ENCODE measurements at places on chromosomes 11 and 22. TPM values are rescaled to one million over a fixed set of nuclear protein-coding genes. Genes with fewer than 3 reads are reported as not detected.

Gene LDHAL6A
- not detected for total RNA-seq

Gene WNT11
- 1.2 TPM for total RNA-seq

Gene HPX
- total RNA-seq = 0.52 TPM

Gene SCGB1A1
- total RNA-seq = not detected

Gene RASL10A
- 0.36 TPM for total RNA-seq

Gene TEX54
- not detected for total RNA-seq

Gene KRTAP5-10
- total RNA-seq = not detected

DNA sequence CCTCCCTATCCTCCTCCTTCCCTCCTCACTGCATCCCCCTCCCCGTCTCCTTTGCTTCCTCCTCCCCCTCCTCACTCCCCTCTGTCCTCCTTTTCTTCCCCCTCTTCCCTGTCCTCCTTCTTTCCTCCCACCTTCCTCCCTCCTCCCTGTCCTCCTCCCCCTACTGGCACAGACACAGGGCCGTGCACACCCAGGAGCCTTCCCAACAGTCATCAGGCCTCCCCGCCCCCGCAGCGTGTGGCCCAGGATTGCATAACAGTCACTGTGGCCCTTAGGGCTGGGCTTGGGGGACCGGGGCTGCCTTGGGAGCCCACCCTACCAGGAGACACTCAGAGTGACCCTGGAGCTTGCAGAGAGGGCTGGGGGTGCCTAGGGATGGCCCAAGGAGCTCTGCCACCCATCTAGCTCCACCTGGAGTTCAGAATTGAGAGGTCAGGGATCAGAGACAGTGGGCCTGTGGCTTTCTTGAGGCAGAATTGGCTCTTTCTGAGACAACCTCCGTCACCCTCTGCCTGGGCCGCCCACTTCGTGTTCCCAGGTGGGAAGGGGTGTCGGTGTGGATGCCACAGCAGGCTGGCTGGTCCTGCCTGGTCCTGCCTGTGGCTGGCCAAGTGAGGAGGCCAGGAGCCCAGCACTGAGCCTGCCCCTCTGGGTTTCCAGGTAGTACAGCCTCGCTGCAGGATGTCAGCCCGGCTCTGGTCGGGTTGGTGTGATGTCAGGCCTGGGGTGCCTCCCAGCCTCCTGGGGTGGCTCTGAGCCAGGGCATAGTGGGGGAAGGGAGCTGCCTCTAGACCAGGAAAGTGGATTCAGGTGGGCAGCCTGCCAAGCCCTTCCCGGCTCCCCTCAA, 1.6 kb downstream of the SPI1 start:
- DNase-seq = no peak

DNA sequence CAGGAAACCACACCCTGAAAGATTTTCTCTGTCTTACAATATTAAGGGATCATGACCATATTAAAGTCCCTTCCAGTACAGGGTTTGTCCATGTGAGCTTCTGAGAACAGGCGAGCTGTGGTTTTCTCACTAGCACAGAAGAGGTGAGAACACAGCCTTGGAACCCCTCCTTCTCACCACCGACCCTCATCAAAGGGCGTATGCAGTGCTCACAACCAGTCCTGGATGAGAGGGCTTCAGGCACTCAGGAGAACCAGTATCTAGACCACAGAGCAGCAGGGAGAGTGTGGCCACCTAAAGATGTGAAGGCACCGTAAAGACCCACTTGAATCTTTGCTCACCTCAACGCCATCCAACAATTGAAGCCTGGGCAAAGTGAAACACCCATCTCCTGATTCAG, 397.0 kb downstream of the ETS1 start:
- DNase-seq = no peak

DNA sequence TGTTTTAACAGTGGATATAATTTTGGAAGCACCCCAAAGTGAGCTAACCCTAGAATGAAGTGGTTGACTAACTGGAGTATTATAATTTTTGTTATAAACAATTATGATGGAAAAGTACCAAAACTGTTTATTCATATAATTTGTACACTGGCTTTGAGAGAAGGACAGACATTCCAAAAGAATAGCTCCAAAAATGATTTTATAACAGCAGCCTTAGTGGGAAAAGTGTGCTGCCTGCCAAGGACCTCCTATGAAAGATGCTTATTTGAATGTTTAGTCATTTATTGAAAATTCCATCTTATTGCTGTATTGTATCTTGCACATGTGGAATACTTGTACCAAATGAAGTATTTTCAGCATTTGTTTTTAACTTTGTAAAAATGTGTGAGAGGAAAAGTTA, 169.8 kb downstream of the GUCY1A2 start:
- no peak for DNase-seq

- no peak for DNase-seq
These were observed 69.4 kb upstream of the AMPD3 start for GRCh38 chr11:10385696-10386095.

- DNase-seq = no peak
These were observed 26.7 kb downstream of the ALG8 start for GRCh38 chr11:78112582-78113275.

DNA sequence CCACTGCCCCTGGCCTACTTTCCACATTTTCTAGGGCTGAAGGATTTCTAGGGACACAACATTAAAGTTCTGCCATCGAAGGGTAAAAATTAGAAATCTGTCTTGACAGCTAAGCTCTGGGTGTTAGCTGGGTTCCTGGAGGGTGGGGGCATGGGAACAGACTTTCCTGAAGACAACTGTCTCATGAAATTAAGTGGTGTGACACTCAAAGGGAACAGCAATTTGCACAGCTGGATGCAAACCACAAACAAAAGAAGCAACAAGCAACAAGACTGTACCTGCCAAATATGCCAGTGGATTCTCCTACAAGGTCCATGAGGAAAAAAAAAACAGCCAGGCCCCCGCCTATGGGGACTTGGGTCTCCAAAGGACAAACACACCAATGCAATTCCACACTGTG, 32.5 kb downstream of the WT1 start:
- no peak for DNase-seq

DNA sequence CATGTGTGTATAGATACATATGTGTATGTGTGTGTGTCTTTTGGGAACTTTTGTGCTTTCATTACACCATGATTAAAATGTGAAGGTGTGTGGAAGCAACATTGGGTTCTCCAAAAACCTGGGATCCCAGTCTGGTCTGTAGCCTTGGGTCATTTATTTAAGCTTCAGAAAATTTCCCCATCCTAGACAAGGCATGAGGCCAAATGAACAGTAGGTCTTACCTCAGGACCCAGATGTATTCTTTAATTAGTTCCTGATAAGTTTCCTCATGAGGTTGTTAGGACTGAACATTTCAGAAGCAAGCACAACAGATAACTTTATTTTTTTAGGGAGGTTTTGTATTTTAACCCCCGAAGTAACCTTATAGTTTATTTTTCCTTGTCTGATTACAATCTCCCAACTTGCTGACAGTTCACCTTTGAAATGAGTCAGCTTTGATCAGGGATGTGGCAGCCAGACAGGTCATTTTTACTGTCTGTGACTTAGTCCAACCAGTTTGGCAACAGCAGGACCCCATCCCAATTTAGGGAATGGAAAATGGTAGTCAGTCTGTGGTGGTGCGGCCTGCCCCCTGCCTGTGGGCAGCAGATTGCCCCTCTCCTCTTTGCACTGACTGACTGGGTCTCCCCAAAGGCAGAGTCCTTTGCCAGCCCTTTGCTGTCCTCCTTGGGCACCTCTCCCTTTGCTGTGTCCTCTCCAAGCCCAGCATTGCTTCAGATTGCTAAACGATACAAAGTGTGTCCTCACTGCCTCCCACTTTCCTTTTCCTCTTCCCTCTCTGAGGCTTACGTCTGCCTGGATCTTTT, 88.3 kb downstream of the NAV2 start:
- DNase-seq = no peak

- no peak for DNase-seq
These were observed 104.7 kb upstream of the CARD18 start for GRCh38 chr11:105244160-105244825.

GRCh38 chr22:32097881-32098499, 54.9 kb downstream of the SLC5A1 start:
- DNase-seq = no peak

GRCh38 chr22:33806191-33806590, 114.1 kb downstream of the LARGE1 start:
- DNase-seq = no peak

GRCh38 chr22:46584081-46584921, 35.9 kb upstream of the GRAMD4 start:
- DNase-seq = no peak

- DNase-seq = no peak
These were observed 117.8 kb downstream of the NAT10 start for GRCh38 chr11:34223021-34223813.

- no peak for DNase-seq
These were observed 187.4 kb upstream of the API5 start for GRCh38 chr11:43124272-43124935.

- no peak for DNase-seq
These were observed 568.3 kb upstream of the TENM4 start for GRCh38 chr11:80009081-80009480.

GRCh38 chr11:76143274-76143673, 63.0 kb downstream of the WNT11 start:
- DNase-seq = no peak

DNA sequence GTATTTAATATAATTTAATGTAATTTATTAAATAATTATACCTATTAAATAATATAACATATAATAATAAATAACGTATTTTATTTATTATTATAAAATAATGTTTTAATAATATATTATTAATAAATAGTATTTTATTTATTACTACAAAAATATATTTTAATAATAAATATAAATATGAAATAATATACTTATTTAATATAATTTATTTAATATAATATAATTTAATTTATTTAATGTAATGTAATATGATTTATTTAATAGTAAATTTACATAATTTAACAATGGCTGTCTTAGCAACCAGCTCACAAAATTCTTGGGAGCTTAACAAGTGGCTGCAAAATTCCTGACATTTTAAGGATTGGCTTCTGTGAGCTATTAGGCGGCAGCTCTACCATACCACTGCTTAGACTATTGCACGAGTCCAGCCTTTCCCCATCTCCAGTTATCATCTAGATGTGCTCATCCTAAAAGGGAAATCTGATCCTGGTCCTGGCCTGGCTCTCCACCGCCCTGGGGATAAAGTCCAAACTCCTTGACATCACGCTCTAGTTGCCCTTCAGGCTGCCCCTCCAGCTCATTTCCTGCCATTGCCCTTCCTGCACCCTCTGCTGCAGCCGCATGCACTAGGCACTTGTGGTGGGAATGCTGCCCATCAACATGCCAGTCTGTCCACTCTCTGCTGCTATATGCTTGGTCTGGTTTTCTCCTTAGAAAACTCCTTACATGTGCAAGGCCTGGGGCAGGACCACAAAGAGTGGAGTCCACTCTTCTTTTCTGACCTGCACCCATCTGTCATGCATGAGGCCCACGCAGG, 9.8 kb downstream of the MMP20 start:
- DNase-seq = no peak

DNA sequence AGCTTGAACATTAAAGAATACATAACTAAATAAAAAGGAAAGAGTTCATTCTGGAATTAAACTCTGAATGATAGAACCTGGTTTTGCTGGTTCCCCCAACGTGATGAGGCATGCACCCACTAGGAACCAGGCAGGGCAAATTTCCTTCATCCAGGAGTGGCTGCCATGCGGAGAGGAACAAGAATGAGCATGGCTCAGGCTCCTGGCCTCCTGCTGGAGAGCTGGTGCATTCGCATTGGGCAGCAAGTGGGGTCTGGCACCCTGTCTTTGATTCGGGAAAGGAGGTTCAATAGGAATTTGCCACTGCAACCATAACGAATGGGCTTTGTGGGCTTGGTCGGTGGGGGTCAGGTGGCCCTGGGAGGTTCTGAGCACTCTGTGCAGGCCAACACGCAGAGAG, 169.8 kb upstream of the TENM4 start:
- no peak for DNase-seq

DNA sequence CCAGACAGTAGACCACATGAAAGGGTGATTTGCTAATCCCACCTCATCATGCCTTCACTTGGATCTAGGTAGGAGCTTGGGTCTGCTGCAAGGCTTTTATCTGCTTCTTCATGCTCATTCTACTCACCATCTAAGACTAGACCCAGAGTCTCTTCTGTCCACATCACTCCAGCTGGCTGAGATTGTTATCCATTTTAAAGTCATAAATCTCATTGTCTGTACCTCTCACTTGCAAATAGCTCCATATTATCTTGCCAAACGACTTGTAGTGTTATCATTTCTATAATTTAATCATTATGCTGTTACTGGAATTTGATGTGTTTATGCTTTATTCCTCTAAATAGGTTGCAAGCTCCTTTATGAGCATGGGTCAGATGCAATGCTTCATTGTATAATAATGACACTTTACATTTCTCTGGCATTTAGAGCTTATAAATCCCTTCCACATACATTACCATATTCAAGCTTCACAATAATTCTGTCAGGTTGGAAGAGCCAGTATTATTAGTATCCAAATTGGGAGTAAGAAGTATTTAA, 254.2 kb upstream of the SORL1-AS1 start:
- no peak for DNase-seq

DNA sequence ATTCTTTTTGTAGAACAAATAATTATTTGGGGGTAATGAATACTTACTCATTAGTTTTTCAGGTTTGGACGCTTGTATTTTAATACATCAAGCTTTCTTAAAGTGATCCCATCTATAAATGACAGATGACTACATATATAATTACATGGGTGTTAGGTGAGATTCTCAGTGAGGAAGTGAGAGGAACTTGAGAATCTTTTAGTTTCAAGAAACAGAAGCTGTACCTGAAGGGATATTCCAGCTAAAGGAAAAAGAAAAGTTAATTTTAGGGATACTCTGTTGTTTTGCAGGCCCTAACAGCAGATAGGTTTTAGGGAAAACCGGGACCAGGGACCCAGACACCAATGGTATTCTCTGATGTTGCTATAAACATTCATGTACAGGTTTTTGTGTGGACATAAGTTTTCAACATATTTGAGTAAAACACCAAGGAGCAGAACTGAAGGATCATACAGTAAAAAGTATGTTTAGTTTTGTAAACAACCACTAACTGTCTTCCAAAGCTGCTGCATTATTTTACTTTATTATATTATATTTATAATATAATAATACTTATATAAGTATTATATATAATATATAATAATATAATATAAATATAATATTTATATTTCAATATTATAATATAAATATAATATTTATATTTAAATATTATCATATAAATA, 24.1 kb upstream of the PHOX2A start:
- DNase-seq = no peak

DNA sequence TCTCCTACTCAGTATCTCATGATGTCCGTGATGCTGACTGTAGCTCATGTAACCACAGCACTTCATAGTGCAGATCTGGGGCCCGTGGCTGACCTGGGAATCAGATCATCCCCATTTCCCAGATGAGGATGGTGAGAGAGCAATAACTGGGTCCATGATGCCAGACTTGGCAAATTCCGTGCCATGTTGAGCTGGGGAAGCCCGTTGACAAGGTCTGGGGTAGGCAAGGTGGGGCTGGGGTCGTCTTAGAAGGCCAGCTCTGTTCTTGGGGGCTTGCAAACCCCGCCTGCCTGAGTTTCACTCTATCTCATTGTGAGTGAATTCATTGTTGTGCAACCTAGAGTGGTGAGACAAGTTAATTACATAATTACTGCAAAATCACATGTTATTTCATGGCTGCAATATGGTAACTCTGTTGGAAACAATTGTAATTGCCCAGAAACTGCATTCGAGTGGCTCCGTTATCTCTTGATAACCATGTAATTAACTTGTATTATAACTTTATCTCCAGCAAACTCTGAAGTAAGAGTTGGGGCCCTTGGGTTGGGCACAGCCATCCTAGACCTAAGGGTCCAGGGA, 41.7 kb downstream of the LMO1 start:
- DNase-seq = no peak

- DNase-seq = peak; percentile 64
These were observed 138.8 kb upstream of the SORL1-AS1 start for GRCh38 chr11:121591405-121592033.

- DNase-seq = no peak
These were observed 19.1 kb downstream of the INCENP start for GRCh38 chr11:62142921-62143320.

- DNase-seq = no peak
These were observed at the start of gene OR9I1 for GRCh38 chr11:58125469-58125868. Gene OR9I1, minus strand, starts transcription at chr11:58125530. Its CDS starts 6,086 bp downstream, at chr11:58119444.

Measured in CD4-positive, alpha-beta T cell (primary cell).